ENCODE measurements at places on chromosomes 2 and 18.

GRCh38 chr2:48209214-48209885, 303.1 kb upstream of the FBXO11 start:
- no peak for DNase-seq

GRCh38 chr18:13568443-13569392, 157.6 kb downstream of the FAM210A start:
- no peak for DNase-seq

- DNase-seq, result no peak
These were observed 438.6 kb downstream of the DLGAP1 start for GRCh38 chr18:4016391-4017049.

GRCh38 chr18:28863396-28863795, 686.5 kb upstream of the CDH2 start:
- no peak for DNase-seq

- DNase-seq, result no peak
These were observed 77.6 kb upstream of the ALPP start for GRCh38 chr2:232300894-232301387.

- no peak for DNase-seq
These were observed 798.5 kb downstream of the TRIB2 start for GRCh38 chr2:13515254-13515653.

GRCh38 chr18:43482136-43482535, 204.8 kb upstream of the SYT4 start:
- no peak for DNase-seq

GRCh38 chr2:206354129-206354528, 79.7 kb downstream of the ZDBF2 start:
- no peak for DNase-seq

DNA sequence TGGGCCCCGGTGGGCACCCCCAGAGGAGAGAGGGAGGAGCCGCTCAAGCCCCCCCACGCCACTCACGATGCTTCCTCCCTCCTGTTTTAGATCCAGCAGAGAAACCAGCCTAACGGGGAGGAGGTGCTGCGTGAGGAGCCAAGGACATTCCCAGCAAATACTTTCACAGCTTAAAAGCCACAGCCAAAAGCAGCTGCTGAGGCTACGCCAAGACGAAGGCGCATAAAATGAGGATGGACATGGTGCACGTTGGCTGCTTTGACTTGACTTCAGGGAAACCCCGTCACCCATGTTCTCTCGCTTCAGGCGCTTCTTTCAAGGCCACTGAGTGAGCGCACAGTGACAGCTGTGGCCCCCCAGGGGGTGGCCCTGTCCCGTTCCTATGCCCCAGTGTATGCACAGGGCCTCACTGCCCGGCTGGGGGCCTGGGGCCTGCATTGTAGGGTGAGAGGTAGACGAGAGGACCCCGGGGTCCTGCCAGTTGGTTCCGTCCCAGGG, 72.1 kb upstream of the PXDN start:
- DNase-seq, result no peak

DNA sequence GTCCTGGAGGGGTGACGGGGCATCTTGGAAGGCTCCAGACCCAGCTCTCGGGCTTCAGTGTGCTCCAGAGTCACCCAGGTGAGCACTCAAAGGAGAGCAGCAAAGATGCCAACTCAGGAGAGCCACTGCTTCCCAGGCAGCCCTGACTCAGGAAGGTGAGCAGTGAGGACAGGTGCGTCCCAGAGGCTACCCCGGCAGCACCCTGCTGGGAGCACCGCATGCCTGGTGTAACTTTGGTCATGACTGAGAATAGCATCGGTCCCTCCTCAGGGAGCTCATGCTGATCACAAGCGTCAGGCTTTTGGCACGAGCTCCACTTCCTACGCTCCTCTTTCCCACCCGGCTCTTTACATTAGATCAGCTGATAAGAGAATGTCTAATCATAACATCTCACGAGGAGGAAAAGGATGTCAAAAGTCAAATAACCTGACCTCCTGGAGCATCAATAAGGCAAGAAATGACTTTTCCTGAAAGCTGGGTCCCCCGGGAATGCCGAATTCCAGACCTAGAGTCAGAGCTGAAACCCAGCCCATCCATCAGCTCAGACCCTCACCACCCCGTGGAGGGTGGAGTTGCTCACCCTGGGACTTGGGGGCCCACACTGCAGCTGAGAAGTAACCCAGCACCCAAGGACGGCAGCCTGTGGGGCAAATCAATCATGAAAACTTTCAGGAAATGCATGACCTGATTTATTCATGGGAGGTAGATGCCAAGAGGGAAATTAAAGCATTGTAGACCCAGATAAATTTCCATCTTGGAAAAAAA, 248.8 kb downstream of the ACKR3 start:
- DNase-seq, result no peak

GRCh38 chr2:107419191-107419590, 407.5 kb upstream of the RGPD4 start:
- DNase-seq, result no peak

- DNase-seq, result no peak
These were observed 88.3 kb downstream of the RBMS1 start for GRCh38 chr2:160405077-160405867.

DNA sequence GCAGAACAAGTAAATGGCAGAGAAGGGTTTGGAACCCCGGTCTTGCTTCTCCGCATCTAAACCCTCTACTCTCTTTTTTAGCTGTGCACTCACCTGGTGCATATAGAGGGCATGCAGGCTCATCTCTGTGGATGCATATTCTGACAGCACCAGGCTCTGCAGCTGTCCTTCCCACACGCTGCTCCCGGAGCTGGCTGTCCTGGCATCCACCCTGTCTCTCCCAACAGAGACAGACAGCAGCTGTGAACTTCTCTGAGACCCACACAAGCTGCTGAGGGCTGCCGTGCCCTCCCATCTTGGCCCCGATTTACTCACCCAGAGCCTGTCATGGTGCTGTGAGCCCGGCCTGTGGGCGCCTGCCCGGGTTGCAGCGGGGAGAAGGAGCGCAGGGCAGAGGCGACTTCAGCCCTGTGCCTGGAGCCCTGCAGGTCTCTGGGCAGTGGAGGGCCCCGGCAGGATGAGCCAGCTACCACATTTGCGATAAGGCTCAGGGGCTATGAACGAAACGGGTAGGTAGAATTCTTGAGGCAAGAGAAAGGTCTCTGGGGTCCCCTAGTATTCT, 3.3 kb upstream of the ABCB6 start:
- DNase-seq, result no peak

GRCh38 chr2:182452456-182452990, 25.7 kb upstream of the PDE1A start:
- no peak for DNase-seq

GRCh38 chr18:59273759-59274532, 692 bp upstream of the RAX start:
- no peak for DNase-seq

GRCh38 chr18:34280653-34281052, 55.9 kb upstream of the NOL4 start:
- no peak for DNase-seq

DNA sequence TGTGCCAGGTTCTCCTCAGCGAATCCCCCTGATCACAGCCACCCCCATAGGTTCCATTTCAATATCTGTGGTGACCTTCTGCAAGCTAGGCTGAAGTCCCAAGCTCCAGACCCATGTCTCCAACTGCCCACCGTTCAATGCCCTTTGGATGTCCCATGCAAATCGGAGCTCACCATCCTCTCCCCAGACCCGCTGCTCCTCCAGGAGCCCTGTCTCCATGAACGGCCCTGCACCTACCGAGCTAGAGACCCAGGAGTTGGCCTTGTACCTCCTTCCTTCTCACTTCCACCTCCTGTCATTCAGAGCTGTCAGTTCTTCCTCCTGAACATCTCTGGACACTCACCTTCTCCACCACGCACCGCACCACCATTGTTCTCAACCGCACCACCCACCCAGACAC, 1.0 kb upstream of the FAHD2A start:
- no peak for DNase-seq

- no peak for DNase-seq
These were observed 22.0 kb upstream of the UPP2 start for GRCh38 chr2:158079672-158080071.

DNA sequence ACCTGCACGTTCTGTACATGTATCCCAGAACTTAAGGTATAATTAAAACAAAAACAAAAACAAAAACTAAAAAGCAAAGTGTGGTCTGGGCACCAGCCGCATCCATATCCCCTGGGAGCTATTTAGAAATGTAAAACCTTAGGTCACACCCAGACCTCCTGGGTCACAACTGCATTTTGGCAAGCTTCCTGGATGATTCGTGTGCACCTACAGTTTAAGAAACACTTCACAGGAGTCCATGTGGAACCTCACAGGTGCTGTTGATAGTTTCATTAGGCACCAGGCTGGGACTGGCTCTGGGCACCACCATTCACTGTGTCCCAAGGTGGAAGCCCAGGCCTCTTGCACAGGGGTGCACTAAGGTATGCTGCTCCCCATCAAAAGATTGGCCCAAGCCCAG, 103.6 kb upstream of the BOD1L2 start:
- DNase-seq, result no peak

DNA sequence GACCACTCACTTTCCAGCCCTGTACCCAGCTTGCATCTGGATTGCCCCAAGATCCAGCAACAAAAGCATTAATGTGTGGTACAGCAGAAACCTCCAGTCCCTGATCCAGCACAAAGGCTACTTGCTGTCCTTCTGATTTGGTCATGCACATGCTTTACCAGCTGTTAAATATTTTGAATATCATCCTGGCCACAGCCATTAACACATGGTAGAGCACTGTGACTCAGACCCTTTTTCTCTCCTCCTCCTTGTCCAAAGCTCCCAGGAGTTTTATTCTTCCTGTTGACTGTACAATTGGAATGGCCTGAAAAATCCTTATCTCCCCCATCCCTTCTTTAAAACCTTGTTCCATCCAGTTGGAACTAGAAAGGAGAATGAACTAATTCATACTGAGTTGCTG, 419.7 kb upstream of the TNP1 start:
- no peak for DNase-seq

DNA sequence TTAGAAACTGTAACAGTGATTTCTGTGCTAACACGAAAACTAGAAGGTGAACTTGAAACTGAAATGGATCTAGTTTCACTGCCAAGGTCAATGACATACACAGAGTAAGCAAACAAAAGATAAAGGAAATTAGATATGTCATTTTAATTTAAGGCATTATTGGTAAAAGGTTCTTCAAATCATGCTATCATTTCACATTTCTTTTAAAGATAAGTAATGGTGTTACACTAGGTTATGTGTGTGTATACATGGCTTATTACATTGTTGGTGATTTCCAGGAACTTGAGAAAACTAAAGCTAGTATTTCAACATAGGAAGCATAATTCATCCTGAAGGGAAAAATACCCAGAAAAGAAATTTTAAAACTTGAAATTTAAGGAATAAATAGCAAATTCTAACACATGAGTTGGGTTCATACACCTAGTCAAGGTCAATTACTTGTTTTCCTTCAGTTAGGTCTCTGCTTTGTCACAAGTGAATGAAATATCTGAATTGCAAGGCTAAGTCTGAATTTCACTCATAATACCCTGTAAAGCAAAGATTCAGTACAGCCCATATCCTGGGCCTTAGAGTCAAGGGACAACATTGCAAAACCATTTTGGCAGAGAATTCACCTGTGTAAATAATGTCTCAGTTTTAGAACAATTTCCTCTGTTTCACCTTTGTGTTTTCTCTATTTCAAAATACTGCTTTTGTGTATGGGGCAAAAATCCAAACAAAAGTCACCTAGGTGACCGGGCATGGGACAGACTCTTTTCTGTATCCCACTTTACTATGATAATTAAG, 141.6 kb downstream of the SRBD1 start:
- DNase-seq, result no peak

DNA sequence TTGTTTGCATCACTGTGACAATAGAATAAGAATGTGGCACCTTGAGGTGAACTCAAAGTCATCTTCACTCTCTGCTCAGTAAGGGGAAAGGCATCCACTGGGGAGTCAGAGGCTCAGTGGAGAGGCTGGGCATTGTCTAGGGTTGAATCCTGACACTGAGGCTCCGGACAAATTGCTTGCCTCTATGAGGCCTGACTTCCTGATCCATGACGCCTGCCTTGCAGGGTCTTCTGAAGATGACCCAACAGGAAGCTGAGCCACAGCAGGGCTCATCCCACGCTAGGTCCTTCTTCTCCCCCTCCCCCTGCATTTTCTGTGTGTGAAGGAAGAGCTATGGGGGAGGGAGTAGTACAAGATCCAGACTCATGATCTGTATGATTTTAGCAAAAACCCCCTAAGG, 265.1 kb downstream of the SH3BP4 start:
- DNase-seq, result no peak

DNA sequence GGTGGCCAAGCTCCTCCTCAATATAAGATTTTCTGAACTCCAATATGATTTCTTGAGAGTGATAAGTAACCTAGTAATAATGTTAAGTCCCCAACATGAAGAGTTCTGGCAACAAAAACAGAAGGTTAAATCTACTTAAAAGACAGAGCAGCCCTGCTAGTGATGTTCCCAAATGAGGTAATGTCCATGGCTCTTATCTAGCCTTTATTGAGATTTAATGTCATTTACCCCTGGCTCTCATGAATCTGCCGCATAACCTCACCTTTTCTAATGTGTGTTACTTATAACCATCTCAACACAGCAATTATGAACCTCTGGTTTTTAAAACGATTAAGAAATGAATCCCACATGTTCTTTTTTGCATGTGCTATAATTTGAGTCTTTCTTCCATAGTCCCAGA, 167.5 kb upstream of the ZFP36L2 start:
- no peak for DNase-seq

DNA sequence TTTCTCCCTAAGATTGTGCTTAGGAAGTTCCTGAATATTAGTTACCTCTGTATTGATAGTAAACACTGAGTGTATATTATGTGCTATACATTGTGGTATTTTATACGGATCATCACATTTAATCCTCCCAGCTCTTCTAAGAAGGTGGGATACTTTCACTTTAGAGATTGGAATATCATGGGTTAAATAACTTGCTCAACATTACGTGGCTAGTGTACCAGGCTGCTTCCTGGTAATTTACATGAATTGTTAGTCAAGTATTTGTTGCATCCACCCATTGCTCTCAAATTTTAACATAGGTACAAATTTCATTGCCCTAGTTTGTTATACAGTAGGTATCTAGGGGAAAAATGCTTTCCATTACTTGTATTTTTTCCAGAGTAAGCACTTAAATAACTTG, 21.4 kb downstream of the FAM98A start:
- DNase-seq, result no peak

GRCh38 chr18:35998967-35999366, 26.5 kb downstream of the RMP24 start:
- no peak for DNase-seq

DNA sequence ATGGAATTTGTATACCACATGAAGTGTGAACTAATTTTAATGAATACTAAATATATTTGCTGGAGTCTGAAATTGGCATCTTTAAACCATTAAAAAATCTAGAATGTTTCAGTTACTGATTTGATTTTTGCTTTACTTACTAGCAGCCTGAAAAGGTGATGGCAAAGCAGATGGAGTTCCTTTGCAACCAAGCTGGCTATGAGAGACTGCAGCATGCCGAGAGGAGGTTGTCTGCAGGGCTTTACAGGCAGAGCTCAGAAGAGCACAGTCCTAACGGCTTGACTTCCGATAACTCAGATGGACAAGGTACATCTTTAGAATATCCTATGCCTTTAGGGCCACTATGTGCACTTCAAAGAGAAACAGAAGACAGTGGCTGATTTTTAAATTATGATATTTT, 36.5 kb downstream of the NAB1 start:
- DNase-seq, result no peak

- DNase-seq, result no peak
These were observed 78.6 kb downstream of the SCG2 start for GRCh38 chr2:223523551-223524001.

GRCh38 chr2:127597984-127598380, 48.0 kb upstream of the GPR17 start:
- no peak for DNase-seq

GRCh38 chr2:83650898-83651297, 808.2 kb downstream of the SUCLG1 start:
- no peak for DNase-seq

Measured in esophagus squamous epithelium (tissue), 5 donors.